ENCODE measurements at places on chromosomes 3 and 15.

- DNase-seq: no peak
These were observed 518.2 kb upstream of the NAALADL2 start for GRCh38 chr3:174340624-174341587.

DNA sequence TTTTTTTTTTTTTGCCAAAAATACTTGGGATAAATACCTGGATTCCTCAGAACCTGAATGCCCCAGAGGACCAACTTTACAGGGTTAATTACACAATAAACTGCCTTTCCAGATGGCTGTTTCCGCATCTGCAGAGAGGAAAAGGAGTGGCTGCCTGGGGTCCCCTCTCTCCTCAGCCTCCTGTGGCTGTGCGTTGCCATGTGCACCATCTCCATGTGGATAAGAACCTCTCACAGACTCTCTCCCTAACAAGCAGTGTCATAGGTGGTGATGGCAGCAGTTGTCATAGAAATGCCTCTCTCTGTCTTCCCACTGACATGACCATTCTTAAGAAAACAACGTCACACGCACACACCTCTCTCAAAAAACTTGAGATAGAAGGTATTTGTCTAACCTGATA lies 179.4 kb downstream of the RPLP1 start:
- DNase-seq: no peak

GRCh38 chr15:58795825-58796224 lies 24.7 kb downstream of the MINDY2 start:
- DNase-seq: no peak

DNA sequence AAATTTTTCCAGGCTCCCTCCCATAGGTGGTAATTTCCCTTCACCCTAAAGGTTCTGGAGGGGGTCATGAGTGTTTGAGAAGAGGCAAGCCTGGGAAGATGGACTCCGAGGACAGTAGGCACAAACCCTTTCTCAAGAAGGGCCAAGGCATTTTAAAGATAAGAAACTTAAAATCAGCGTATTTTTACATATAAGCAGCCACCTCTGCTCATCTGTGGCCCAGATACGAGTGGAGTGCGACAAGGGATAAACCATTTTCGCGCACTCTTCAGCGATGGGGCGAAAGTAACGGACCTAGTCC lies 539 bp downstream of the RASSF1 start:
- no peak for DNase-seq

- DNase-seq: no peak
These were observed 25.5 kb upstream of the HES1 start for GRCh38 chr3:194110483-194110882.

GRCh38 chr3:154421083-154421482 lies 8.9 kb downstream of the GPR149 start:
- no peak for DNase-seq

GRCh38 chr15:63630036-63630751 lies 33.0 kb downstream of the FBXL22 start:
- DNase-seq: no peak

GRCh38 chr3:58459160-58459559 lies 25.5 kb upstream of the PDHB start:
- DNase-seq: no peak

DNA sequence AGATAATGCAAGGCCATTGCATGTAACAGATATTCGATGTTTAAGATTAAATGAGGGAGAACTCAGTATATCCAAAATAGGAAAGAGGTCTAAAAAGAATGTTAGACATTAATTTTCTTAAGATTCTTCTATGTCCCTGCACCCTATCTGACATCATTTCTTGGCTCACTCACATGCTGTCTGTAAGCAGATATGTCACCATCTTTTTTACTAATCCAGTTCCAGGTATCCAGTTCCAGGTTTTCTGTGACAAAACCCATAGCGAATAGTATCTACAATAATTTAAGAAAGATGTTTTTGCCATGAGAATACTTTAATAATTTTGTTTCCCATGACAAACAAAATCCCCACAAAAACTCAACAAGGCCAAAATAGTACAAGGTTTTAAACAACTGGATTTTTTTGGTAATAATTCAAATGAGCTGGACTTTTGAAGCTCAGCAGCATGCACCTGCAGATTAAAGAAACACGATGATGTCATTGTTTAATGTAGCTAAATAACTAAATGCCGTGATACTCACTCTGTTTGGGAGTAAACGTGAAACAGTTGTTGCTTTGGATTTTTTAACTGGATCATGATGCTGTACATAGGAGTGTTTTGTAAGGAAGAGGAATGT lies 867.6 kb downstream of the EPHA3 start:
- DNase-seq: no peak

DNA sequence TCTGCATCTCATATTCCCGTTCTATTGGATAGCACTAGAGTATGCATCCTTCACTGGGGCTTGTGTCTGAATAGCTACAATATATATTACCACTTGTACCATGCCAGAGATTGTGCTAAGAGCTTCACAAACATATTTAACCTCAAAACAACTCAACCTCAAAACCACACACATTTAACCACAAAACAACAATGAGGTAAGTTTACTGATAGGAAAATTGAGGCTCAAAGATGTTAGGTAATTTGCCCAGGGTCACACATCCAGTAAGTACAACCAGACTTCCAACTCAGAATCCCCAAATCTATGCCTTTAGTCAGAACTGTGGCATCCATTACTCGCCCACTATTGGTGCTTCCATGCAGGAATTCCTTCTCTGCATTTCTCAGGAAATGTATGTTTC lies 220.0 kb downstream of the FAM43A start:
- DNase-seq: no peak

GRCh38 chr3:143000528-143000927 lies 842 bp upstream of the U2SURP start:
- no peak for DNase-seq

GRCh38 chr15:99503411-99503810 lies 62.4 kb upstream of the MEF2A start:
- DNase-seq: no peak
